Activated CD4-positive, alpha-beta T cell treated with anti-CD3 and anti-CD28 coated beads, Interleukin-10, Interleukin-2, amounts not matched to agents 100 ng/mL and 50 ng/mL, durations not matched to agents 16 hours and 8 hours (primary cell): ENCODE measurements at places on chromosomes 12 and 14.

DNA sequence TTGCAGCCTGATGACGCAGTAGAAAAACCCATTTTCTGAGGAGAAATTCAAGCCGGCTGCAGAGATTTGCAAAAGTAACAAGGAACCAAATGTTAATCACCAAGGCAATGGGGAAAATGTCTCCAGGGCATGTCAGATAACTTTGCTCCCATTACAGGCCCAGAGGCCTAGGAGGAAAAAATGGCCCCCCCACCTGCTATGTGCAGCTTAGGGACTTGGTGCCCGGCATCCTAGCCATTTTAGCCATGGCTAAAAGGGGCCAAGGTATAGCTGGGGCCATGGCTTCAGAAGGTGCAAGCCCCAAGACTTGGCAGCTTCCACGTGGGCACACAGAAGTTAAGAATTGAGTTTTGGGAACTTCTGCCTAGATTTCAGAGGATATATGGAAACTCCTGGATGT, 351.9 kb downstream of the RGS6 start:
- DNase-seq: no peak

DNA sequence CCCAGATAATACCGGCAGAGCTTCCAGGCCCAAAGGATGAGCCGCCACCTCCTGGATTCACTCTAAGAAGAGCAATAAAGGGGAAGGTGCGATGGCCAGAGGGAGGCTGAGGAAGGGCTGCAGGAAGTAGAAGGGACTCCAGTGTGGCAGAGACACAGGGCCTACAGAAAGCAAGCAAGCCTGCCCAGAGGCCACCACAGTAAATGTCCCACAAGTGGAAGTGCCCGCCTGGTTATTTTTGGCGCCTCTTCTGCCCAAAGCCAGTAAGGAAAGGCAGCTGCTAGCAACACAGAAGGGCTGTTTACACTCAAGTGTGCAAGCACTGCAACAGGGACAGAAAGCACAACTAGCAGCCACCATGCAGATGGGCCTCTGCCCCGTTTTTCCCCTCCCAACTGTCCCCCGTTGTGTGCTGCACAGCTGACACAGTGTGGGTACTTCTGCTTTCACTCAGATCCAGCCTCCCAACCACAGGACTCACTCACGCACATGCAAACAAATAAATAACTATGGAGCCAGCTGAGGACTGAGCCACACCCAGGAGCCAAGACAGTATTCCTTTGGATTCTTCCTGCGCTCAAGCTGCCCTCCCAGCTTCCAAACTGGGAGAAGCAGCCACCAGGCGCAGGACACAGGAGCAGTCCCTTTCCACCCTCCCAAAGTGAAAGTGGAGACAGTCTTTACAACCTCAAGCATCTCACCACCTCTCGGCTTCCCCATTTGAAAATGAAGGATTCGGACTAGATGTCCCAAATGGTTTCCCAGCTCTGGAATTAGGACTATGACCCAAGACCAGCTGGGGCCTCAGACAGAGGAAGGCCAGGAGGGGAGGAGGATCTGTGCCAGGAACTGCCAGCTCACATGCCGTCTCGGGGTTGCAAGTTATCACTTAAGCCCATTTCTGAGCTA, 40.0 kb upstream of the PNMA1 start:
- peak; percentile 90 for DNase-seq

DNA sequence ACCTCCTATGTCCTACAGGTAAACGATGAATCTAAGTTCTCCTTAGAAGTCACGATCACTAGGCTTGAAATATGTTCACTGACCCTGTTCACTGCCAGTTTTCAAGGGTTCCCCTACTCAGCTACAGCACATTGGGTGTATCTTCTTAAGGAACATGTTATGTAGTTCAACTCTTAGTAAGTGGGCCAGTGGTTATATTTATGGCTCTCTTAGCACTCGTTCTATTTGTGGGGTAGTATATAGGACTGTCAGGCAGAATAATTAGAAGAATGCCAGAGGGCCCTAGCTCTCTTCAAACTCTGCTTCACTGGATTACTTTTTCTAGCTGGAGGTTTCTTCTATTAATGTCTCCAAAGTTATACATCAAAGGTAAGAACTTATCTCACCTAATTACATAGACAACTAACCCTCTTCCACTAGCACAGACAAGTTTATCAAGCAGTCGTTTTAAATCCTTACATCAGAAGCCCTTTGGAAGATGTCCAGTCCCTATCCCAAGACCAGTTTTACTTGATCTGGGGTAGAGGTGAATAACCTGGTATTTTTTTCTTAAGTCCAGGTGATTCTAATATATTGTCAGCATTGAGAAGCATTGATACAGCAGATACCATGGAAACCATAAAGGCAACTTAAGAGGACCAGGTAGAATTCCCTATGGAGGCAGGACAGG, 39.6 kb downstream of the ZFYVE26 start:
- DNase-seq: no peak

GRCh38 chr14:51787352-51787751, 73.1 kb upstream of the GNG2 start:
- no peak for DNase-seq

DNA sequence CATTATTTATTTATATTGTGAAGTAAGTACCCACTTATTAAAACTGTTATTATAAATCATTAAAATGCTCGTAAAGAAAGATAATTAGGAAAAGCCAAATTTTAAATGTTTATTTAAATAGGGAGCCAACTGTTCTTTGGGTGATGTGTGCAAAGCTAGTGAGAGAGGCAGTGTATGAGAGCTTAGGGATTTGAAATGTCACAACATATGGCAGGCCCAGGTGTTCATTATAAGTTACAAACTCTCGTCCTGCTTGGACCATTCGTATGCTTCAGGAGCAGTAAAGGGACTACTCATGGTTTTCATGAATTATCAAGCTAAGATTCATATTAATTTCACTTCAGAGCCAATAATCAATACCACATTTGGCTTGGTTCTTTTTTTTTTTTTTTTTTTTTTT, 154.5 kb downstream of the TGFB3 start:
- DNase-seq: no peak

- no peak for DNase-seq
These were observed 9.2 kb downstream of the ZNF219 start for GRCh38 chr14:21089271-21089670.
